Thyroid gland (tissue), 4 donors: ENCODE measurements at places on chromosomes 6 and 20. TPM values are rescaled to one million over a fixed set of nuclear protein-coding genes. Genes with fewer than 3 reads are reported as not detected.

GRCh38 chr20:51135926-51136715, 113.2 kb upstream of the KCNG1 start:
- no peaks in the 10 kb centered on the region for H3K27me3 ChIP-seq
- H3K4me1 ChIP-seq = no peaks in the 10 kb centered on the region
- no peak for DNase-seq

- DNase-seq = no peak
- H3K4me1 ChIP-seq = peaks cover 9% of the 10 kb centered on the region
- H3K36me3 ChIP-seq = no peaks in the 10 kb centered on the region
- H3K4me3 ChIP-seq = no peak overlapping the region
- H3K27ac ChIP-seq = no peak overlapping the region
Measured at GRCh38 chr20:3557237-3557785, 86.5 kb downstream of the ATRN start.

LHFPL5 gene
- total RNA-seq = not detected

- no peaks in the 10 kb centered on the region for H3K27me3 ChIP-seq
- no peaks in the 10 kb centered on the region for H3K4me1 ChIP-seq
- no peak overlapping the region for H3K4me3 ChIP-seq
- no peak for DNase-seq
- H3K36me3 ChIP-seq = no peaks in the 10 kb centered on the region
Measured at GRCh38 chr20:22100686-22101085, 395.2 kb downstream of the PAX1 start.

- H3K27ac ChIP-seq = peak overlapping the region; percentile 92
- DNase-seq = no peak
- H3K36me3 ChIP-seq = no peaks in the 10 kb centered on the region
- peaks cover 52% of the 10 kb centered on the region for H3K4me1 ChIP-seq
Measured at GRCh38 chr6:111550195-111550594, 55.5 kb downstream of the TRAF3IP2 start.

DNA sequence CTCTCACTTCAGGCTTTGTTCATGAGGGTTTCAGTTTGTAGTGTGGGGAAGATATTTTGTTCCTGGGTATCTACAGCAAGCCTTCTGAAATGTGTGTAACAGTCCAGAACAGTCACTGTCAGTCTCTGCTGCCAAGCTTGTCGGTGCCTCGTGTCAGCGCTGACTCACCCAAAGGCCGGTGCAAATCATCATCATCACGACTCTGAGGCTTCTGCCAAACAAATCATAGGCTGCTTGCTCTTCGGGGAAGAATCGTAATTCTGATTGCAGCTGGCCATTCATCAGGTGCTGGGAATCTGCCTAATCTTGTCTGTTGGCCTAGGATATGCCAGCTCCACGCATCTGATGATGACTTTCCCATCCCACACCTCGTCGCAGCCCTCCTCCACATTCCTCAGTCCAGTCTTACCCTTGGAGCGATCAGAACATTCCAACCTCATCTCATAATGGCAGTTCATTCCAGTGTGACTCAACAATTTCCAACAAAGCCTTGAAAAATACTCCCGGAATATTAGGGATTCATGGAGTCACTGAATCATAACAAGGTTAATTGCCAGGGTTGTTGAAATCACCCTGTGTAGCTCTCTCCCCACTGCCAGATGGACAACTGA, 40.9 kb downstream of the ALDH8A1 start:
- no peaks in the 10 kb centered on the region for H3K27me3 ChIP-seq
- no peak overlapping the region for H3K4me3 ChIP-seq
- H3K27ac ChIP-seq = no peak overlapping the region
- no peak for DNase-seq
- H3K36me3 ChIP-seq = no peaks in the 10 kb centered on the region

DLL1 gene
- total RNA-seq = 14.9 TPM

GRCh38 chr6:166542580-166542912, 43.9 kb downstream of the RAMACL start:
- DNase-seq = peak; percentile 52
- peaks cover 5% of the 10 kb centered on the region for H3K4me1 ChIP-seq
- H3K36me3 ChIP-seq = peaks cover 4% of the 10 kb centered on the region
- H3K4me3 ChIP-seq = no peak overlapping the region
- H3K27ac ChIP-seq = peak overlapping the region; percentile 35

COL20A1 gene
- total RNA-seq = not detected

EPPIN gene
- total RNA-seq = 2.2 TPM

GRCh38 chr6:34238585-34239499, 2.2 kb downstream of the HMGA1 start:
- H3K27me3 ChIP-seq = no peaks in the 10 kb centered on the region
- peak overlapping the region; percentile 10 for H3K27ac ChIP-seq
- H3K4me1 ChIP-seq = peaks cover 33% of the 10 kb centered on the region
- H3K4me3 ChIP-seq = peak overlapping the region; percentile 59
- no peaks in the 10 kb centered on the region for H3K36me3 ChIP-seq
- DNase-seq = no peak

TRIM38 gene
- total RNA-seq = 14.0 TPM
